Amygdala (tissue), 56 donors: ENCODE measurements at places on chromosomes 4 and X.

DNA sequence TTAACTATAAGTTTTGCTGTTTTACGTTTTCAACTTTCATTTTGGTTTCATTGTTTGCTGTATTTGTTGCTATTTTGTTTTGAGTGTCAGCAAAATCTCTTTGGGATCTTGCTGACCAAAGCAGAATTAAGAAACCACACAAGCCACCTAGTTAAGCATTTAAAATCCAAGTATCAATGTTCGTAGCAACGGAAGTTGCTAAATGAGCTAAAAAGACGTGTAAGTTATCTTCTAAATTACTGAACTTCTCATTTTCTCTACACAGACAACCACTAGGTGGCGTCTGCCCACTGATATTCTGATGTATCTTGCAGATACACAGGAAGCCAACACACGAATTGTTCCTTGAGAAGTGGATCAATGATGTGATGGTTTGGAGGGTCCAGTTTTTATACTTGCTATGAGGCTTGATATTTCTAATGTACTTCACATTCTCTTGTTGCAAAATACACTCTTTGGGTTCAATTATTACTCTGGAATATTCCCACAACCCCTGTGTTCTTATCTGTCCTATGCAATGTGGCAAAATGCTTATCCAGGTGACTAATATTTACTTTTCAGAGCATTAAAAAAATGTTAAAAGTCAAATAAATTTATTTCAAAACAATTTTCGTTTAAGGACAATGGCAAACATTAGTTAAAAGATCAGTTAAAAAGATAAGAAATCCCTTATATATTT lies 250.5 kb downstream of the TECRL start:
- no peak for DNase-seq

GRCh38 chrX:111039606-111040005 lies 56.4 kb upstream of the PAK3 start:
- no peak for DNase-seq

- no peak for DNase-seq
These were observed 1.8 kb downstream of the ZFP92 start for GRCh38 chrX:153412746-153413720.

- no peak for DNase-seq
These were observed 194.4 kb downstream of the COX18 start for GRCh38 chr4:72875138-72875537.

DNA sequence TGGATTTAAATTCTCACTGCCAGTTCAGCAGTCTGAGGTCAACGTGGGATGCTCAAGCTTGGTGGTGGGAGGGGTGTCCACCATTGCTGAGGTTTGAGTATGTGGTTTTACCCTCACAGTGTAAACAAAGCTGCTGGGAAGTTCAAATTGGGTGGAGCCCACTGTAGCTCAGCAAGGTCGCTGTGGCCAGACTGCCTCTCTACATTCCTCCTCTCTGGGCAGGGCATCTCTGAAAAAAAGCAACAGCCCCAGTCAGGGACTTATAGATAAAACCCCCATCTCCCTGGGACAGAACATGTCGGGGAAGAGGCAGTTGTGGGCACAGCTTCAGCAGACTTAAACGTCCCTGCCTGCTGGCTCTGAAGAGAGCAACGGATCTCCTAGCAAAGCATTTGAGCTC lies 14.9 kb upstream of the RRAGB start:
- no peak for DNase-seq

DNA sequence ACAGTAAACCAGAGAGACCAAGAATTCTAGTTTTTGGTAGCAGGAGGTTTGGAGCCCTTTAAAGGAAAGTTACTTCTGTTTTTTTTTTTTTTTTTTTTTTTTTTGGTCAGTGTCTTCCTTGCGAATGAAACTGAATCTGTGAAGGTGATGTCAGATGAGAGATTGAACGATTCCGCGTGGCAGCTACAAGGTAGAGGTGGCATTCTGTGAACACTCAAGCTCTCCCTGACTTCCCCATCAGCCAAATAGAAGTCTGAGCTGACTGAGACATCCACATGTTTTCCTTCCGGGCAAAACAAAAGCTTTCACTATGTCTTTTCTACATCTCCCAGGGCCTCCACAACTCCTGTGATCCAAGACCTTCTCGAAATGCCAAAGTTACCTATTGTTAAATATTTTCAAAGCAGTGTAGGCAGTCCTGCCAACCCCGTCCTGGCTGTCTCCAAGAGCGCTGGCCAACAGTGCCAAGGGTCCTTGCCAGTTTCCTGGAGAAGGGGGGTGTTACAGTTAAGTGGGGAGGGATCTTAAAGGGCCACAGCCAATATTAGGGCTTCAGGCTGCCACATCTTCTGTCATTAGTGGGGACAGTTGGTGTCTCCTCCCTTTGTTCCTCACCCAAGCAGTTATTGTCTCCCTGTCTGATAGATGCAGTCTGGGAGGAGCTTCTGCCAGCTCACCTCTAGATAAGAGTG lies 102.9 kb upstream of the SLC34A2 start:
- DNase-seq: peak; percentile 4

GRCh38 chr4:152258391-152258790 lies 277.5 kb downstream of the FBXW7 start:
- DNase-seq: no peak

DNA sequence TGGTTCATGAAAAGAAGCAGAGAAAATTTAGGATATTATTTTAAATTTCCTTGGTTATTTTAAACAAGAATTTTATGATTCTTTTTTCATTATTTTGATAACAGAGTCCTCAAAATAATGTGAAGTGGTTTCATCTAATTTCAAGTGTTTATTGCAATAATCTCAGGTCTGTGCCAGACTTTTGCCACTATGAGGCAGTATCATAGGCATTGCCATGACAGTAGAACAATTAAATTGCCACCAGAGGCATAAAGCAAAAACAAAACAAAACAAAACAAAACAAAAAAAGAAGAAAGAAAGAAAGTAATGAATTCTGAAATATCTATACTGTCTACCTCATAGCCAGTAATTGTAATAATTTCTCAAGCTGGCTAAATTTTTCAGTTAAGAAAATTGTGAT lies 739.2 kb downstream of the KCTD8 start:
- no peak for DNase-seq

DNA sequence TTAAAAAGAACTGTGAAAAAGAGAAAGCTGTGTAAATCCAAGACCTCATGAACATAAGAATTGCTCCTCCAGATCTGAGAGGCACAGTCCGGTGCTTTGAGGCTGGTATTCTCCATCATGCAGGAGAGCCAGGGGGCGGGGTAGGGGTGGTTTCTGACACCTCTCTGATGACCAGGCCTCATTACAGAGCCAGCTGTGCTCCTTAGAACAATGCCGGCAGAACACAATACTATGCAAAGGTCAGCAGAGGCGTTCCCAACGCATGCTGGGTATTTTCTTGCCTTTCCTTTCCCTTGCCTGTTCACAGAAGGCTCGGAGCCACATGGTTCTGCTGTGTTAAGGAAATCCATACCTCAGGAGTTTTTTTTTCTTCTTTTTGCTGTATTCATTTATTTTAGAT lies 91.2 kb upstream of the SOD3 start:
- DNase-seq: no peak

DNA sequence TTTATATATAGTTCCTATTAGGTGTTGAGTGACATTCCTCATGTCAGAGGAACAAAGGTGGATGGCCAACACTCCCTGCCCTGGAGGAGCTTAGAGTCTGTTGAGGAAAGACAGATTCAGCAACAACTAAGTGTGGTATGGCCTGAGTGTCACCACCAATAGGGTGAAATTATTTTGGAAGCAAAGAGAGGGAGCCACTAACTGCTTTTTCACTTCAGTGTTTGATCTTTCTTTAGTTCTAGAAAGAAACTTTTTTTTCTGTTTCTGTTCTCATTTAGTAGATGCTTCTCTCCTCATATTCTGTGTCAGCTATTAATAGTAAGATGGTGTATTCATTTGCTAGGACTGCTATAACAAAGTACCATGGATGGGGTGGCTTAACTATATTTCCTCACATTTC lies 81.5 kb downstream of the ARX start:
- DNase-seq: no peak

GRCh38 chr4:73343432-73343831 lies 60.7 kb upstream of the ALB start:
- DNase-seq: no peak

DNA sequence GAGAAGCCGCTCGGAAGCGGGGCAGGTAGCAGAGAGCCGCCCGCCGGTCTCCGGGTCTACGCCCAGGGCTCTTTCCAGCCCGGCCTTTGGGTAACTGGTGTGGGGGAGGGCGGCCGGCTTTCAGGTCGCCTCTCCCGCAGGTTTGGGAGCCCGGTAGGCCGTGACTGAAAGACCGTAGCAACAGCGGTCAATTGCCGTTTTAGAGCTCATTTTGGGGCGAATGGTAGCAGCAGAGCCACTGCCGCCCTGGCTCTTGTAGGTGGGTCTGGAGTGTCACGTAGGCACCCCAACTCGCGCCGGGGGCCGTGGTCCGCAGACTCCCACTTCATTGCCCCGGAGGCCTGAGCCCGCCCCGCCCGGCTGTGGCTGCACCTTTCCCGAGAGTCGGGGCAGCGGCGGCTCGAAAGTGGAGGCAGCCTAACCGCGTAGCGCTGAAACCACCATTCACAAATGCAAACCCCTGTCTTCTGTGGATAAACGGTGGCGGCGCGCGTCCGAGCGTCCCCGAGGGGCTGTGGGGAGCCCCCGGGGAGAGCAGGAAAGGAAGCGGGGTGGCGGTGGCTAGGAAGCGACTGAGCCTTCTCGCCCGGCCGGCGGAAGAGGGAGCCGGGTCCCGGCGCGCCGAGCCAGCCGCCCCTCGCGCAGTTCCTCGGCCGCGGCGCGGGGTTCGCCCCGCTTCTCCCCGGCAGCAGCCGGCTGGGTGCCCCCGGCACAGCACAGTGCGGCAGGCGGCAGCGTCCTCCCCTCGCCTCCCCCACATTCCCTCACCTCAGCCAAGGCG lies 2185.1 kb upstream of the TENM3 start:
- DNase-seq: peak; percentile 45

- no peak for DNase-seq
These were observed 9.0 kb downstream of the SORBS2 start for GRCh38 chr4:185803022-185803421.
